ENCODE measurements at places on chromosomes 6 and 20. TPM values are rescaled to one million over a fixed set of nuclear protein-coding genes. Genes with fewer than 3 reads are reported as not detected.

The KCNS1 gene
- not detected for polyA plus RNA-seq

The DSP gene
- not detected for polyA plus RNA-seq

The FOXS1 gene
- not detected for polyA plus RNA-seq

The LY6G6C gene
- polyA plus RNA-seq = 0.88 TPM

All from neural cell (in vitro differentiated cells).